ENCODE measurements at places on chromosomes 2 and 18.

DNA sequence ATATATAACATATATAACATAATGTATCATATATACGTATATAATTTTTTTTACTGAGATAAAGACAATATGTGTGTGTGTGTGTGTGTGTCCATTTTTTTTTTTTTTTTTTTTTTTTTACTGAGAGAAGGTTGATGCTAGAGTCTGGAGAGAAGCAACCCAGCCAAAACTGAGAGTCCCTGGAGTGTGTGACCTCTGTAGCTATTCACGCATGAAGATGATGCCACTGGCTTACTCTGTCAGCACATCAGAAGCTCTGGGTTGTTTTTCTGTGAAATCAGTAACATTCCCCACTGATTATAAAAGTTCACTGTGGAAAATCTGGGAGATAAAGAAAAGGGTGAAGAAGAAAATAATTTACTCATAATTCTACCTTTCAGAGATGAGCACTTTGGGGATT is 27.2 kb downstream of the CCDC195 start:
- DNase-seq, result no peak

DNA sequence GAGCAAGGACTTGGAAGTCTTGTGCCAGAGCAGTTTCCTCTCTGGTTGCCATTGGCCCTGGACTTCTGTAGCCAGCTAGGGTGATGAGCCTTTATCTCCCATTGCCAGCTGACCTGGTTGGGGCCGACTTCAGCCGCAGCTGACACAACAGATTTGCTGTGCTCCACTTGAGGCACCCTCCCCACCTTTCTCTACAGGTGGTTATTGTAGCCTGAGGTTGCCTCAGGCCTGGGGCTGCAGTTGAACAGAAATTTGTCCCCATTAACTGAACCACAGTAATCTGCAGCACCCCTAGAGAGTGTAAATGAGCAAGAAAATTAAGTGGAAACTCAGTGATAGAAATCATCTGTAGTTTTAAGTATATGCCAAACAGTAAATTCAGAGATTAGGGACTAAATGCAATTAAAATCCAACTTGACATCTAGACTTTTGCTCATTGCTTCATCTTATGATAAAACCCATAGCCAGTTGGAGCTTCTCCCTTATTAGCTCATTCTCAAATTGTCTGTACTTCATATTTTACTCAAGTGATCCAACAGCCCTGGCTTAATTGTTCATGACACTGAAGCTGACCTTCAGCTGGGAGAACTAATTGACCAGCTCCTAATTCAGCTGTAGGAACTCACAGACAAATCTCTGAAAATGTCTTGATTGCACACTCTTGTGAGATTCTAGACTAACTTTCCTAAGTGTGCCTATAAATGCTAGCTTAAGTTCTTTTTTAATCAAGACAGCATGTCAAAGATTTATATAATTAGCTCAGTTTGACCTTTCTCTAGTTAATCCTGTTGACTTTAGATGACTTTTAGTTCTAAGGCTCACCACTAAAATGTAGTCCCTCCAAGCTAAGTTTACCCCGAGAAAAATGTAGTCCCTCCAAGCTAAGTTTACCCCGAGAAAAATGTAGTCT is 48.9 kb downstream of the COPS8 start:
- DNase-seq, result no peak

GRCh38 chr2:206984206-206984605 is 44.9 kb downstream of the CPO start:
- DNase-seq, result no peak

DNA sequence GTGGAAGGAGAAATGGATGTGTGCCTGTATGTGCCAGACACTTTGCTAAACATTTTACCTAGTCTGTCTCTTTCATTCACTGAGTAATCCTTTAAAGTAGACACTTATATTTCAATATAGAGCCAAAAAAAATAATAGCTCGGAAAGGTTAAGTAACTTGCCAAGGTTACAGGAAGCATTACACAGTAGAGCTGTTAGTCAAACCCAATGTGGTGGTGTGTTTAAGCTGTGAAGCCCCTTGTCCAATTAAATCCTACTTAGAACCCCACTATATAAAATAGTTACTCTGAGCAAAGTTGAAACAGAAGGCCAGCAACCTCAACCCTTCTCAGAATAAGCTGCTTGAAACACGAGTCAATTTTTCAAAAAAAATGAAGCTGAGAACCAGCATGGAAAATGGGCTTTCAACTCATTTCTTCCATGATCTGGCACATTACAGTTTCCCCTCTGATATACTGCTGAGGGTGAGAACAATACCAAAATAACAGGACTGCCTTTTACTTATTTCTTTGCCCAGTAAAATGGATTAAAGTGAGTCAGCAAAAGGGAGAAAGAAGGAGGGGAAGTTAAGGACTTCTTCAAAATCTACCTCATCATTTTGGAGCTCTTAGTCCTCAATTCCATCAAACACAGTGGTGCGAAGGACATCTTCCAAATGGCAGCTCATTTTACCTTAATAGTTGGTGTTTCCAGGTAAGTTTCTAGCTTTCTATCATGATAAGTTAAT is 7.9 kb downstream of the RDH14 start:
- no peak for DNase-seq

DNA sequence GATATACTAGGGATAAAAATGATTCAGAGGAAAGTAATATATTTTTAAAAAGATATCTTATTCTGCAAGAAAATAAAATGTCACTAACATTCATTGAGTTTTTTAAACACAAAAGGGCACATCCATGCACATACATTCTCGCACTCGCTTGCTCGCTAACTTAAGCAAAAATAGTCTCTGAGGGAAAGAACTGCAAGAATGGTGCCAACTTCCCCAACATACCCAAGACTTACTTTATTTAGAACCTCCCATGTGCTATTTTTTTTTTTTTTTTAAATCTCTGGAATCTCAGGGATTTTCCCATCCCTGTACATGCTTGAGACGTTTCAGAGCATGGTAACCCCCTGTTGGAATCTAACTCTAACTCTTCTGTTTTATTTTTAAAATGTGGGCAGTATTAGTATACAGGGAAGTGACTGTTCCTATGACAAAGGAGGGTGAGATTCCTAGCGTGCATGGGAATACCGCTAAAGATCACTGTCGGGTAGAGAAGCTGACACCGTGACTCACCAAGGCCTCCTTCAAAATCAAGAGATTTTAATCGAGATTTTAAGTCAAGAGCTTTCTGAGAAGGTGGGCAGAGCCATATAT is 187.9 kb upstream of the ZEB2 start:
- no peak for DNase-seq

All from SW 1271 (cell line).